OCI-LY7 (cell line): ENCODE measurements at places on chromosomes 13 and 19. TPM values are rescaled to one million over a fixed set of nuclear protein-coding genes. Genes with fewer than 3 reads are reported as not detected.

Gene CYP2A13
- total RNA-seq = not detected in 2 replicates

GRCh38 chr19:12494260-12494860 lies 9.7 kb upstream of the ZNF709 start:
- peak; percentile 27 for DNase-seq

Gene CD37
- 279 and 352 TPM in 2 replicates for total RNA-seq

Gene LGALS13
- total RNA-seq = not detected in 2 replicates

- no peak for DNase-seq
Observed at GRCh38 chr19:54461613-54462012, 2.0 kb downstream of the LENG9 start.

GRCh38 chr13:88979465-88980175 lies 1308.4 kb downstream of the SLITRK5 start:
- no peak for DNase-seq

DNA sequence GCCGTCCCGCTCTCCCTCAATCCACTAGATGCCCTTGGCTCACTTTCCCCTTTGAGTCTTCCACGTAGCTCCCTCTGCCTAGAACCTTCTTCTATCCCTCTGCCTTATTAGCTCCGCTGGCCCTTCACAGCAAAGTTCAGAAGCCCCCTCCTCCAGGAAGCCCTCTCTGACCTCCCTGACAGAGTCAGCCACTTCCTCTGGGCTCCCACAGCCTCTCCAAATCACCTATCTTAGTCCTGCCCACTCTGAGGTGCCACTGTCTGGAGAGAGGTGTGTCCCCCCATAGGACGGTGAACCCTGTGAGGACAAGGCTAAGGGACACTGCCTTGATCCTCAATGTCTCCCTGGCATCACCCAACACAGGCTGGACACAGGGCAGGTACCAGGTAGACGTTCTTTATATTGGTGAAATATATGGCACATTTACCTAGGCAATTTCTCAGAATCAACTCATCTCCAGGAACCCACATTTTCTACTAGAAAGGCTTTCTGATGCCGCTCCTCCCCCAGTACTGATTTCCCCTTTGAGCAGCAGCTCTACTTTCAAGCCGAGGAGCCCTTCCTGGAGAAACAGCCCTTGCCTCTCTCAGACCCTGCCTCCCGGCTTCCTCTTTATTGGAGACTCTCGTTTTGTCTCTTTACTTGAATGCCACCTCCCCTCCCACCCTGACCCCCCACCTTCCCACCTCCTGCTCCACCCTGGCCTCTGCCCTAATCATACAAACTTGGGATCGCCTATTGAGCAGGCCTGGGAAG lies 3.4 kb upstream of the TGFB1 start:
- DNase-seq = no peak

DNA sequence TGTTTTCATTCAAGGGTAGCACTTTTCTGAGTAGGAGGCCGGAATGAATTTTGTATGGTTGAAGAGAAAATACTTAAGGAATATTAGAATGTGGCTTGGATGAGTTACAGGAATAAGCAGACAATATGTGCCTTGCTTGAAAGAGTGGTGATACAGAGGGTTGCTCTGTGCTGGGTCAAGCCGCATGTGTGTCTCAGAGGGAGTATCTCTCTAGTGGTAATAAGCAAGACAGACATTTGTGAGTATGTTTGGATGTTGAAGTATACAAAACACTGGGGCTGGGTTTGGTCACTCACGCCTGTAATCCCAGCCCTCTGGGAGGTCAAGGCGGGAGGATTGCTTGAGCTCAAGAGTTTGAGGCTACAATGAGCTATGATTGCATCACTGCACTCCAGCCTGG lies 103.9 kb downstream of the LMO7 start:
- DNase-seq = no peak

GRCh38 chr19:17497149-17497798 lies 14.2 kb upstream of the PGLS start:
- no peak for DNase-seq

DNA sequence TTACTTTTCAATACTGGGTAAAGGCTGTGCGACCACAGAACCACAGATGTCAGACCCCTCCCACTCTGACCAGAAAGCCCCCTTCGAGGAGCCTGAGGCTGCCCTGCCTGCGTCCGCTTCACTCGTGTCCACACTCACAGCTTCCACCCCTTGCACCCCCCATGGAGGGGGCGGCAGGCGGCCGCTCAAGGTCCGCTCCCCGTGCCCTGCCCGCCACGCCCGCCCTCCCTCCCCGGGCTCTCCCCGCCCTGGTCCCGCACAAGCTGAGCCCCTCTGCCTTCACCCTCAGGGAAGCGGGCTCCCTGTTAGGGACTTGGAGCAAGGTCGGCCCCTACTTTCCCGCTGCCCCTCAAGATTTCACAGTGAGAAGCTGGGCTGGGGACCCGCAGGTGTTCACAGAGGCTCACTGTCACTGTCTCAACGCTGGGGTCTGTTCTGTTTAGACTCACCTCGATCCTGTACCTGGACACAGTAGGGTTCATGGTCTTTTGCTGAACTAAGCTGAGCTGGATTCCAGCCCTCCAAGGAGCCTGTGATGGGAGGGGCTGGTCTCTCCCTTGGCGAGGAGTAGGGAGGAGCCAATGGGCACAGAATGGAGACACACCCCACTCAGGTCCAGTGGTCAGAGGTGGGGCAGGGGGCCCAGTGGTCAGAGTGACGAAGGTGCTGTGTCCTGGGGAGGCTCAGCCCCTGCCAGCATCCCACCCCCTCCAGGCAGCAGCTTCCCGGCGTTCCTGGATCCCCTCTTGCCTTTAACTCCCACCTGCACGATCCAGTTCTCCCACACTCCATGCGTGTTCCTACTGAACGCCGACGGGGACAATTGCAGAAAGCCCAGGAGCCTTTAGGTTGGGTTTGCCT lies 69.5 kb downstream of the SPACA7 start:
- no peak for DNase-seq

DNA sequence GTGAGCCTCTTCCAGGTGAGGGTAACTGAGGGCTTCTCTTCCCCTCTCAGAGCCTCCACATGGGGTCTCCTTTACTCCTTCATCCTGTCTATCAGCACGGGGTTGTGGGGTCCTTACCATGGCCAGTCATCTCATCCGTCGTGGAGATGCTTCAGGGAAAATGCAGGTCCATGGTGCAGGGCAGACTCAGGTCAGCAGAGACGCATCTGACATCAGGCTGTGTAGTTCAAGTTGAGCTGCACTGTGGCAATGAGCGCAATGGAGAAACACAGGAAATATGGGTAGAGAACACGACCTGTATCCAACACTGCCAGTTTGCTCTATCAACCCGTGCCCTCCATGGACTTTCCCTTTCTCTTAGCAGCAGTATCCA lies 13.9 kb downstream of the LILRA5 start:
- no peak for DNase-seq

Gene IRGC
- not detected in 2 replicates for total RNA-seq

GRCh38 chr13:29704648-29705047 lies 109.2 kb upstream of the SLC7A1 start:
- no peak for DNase-seq

Gene ATXN8OS
- total RNA-seq = not detected in 2 replicates

DNA sequence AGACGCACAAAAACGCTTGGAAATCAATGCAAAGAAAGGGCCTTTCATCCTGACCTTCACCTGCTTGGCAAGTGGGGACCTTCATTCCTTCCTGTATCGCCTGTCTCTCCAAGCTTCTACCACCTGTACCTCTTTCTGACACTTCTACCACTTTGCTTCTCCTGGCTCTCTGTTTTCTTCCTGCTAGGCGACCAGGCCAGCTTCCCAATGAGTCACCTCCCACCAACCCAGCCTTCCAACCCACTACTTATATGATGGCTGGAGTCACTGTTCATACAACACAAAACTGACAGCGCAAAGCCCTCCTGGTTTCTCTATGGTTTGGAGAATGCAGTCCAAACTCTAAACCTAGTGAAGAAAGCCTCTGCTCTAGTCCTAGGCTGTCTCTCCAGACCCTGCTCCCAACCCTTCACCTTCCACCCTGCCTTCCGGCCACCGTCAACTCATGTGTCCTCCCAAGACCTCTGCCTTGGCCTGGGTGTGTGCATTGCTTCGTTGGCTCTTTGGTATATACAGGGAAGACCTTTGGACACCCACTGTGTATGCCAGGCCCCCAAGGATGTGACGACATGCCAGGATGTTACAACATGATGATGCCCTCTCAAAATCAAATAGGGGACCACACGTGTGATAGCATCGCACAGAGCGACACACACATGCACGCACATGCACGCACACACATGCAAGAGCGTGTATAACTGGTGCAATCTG lies 148.5 kb downstream of the STK24 start:
- no peak for DNase-seq

DNA sequence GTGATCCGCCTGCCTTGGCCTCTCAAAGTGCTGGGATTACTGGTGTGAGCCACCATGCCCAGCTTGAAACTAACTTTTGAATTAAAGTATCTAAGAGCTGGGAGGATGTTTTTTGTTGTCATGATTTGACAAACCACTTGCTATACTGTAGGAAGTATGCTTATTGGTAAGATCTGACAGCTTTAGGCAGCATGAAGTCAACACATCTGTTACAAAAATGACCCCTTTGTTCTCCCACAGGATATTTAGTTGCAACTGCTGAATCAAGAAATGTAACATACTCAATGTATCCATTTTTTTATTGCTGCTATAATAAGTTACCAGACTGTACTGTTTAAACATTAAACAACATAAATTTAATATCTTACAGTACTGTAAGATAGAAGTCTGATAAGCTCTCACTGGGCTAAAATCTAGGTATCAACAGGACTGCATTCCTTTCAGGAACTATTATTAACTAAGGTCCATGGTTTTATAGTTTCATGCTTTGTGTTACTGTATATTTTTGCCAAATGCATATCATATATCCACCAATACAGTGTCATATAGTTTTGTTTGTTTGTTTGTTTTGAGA lies 22.8 kb upstream of the LRP3 start:
- DNase-seq = no peak

GRCh38 chr19:30788105-30788765 lies 416.1 kb downstream of the ZNF536 start:
- no peak for DNase-seq

GRCh38 chr13:76634431-76635191 lies 251.6 kb downstream of the KCTD12 start:
- DNase-seq = no peak
